Airway epithelial cell (primary cell): ENCODE measurements at places on chromosomes 4 and X. TPM values are rescaled to one million over a fixed set of nuclear protein-coding genes. Genes with fewer than 3 reads are reported as not detected.

CITED1 gene
- total RNA-seq, result 0.28 and 0.33 TPM in 2 replicates

TLL1 gene
- 0.92 and 1.1 TPM in 2 replicates for total RNA-seq

GUCY1A1 gene
- total RNA-seq, result 6.9 and 8.5 TPM in 2 replicates

REELD1 gene
- total RNA-seq, result not detected in 2 replicates

NEXMIF gene
- total RNA-seq, result not detected in 2 replicates

CXCL11 gene
- 0.07 TPM in 1 of 2 replicates, not detected in the other for total RNA-seq

AMER1 gene
- total RNA-seq, result 2.2 and 2.8 TPM in 2 replicates

TRIM61 gene
- 0.79 and 1.2 TPM in 2 replicates for total RNA-seq

RPS6KA6 gene
- 1.7 and 3.8 TPM in 2 replicates for total RNA-seq

VEGFC gene
- 19.2 and 26.8 TPM in 2 replicates for total RNA-seq

PGAM4 gene
- total RNA-seq, result not detected in 2 replicates

RAI2 gene
- total RNA-seq, result not detected in 2 replicates

CYP4V2 gene
- 4.4 and 4.6 TPM in 2 replicates for total RNA-seq

IGSF1 gene
- total RNA-seq, result 0.07 TPM in 1 of 2 replicates, not detected in the other

TMEM47 gene
- total RNA-seq, result 2.0 and 3.0 TPM in 2 replicates

CXCL13 gene
- total RNA-seq, result 0.14 and 0.28 TPM in 2 replicates

RBM46 gene
- total RNA-seq, result not detected in 2 replicates

DCAF12L2 gene
- total RNA-seq, result not detected in 2 replicates

MID1 gene
- total RNA-seq, result 11.8 and 12.1 TPM in 2 replicates
